Fibroblast of skin of left quadriceps (primary cell): ENCODE measurements at places on chromosomes 5 and 9.

GRCh38 chr9:132632413-132633129 is 37.2 kb downstream of the DDX31 start:
- DNase-seq = no peak

GRCh38 chr9:88651682-88652633 is 117.0 kb downstream of the NXNL2 start:
- DNase-seq = peak; percentile 94

DNA sequence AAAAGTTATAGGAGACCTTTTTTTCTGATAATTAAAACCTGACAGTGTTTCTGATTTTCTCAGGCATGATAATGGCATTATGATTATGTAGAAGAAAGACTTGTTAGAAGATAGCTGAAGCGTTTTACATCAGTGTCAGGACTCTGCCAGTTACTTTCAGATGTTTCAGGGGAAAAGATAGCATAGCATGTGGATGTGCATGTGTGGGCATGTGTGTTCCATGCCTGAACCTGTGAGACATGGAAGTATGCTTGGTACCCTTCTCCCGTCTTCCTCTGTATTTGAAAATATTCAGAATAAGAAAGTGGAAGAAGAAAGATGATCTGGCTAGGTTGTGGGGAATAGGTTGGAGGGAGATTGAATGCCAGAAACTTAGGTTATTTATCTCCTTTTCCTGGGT is 113.1 kb upstream of the PCAT7 start:
- no peak for DNase-seq

DNA sequence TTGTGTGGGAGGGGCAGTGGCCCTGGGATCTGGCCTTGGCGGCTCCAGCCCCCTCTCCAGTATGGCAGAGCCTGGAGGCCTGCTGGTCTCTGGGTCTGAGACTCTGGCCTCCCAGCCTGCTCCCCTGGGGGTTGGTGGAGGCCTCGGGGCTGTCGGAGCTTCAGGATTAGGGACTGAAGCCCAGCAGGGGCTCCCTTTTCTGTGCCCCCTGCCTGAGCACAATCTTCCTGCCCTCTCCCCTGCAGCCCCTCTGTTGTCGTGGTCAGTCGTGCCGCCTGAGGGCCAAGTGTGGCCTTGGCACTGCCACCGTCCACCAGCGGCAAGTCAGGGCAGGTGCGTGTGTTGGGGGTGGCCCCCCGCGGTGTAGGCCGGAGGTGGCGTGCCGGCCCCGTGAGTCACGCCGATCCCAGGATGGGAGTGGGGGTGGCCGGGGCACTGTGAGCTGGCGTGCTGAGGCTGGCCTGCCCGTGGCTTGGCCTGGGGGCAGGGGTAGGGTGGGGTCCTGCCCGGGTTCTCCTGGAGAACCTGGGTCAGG is 53.6 kb downstream of the RXRA start:
- no peak for DNase-seq

- DNase-seq = peak; percentile 61
Measured at GRCh38 chr9:121399883-121400607, 30.0 kb upstream of the STOM start.

DNA sequence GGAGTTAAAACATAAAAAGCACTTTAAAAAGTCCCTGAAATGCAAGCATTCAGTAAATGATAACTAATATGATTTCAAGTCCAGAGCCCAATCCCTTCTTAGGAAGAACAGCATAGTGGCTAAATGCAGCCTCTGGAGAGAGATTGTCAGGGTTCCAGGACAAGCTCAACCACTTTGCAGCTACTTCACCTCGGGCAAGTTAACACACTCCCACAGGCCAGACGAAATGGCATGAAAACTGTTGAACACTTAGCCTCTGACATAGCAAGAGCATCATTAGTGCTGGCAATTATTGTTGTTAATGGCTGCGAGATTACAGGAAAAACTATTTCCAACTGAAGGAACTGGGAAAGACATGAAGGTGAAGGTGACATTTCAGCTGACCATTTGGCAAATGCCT is 205.8 kb downstream of the GRIA1 start:
- DNase-seq = no peak

DNA sequence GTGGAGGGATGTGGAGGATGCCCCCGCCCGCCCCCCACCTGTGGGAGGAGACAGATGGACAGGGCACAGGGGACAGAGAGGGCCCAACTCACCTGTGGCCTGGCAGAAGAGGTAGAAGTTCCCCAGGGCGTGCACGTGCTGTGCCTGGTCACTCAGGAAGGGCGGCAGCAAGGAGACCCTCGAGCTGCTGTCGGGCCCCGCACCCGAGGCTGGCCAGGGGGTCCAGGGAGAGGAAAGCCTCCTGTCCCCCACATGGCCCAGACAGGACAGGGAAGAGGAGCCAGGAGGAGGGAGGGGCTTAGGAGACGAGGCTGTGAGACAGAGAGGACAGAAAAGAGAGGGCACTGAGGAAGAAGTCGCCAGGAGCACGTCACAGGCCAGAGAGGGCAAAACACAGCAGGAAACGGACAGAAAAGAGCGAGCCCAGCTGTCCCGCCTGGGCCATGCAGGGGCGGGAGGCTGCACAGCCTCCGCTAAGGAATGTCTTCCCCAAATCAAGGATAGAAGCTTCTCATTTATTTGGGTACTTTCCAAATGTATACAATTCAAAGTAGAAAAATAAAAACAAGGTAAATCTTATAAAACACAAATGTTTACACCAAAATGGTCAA is 58.5 kb downstream of the SECISBP2 start:
- DNase-seq = no peak

DNA sequence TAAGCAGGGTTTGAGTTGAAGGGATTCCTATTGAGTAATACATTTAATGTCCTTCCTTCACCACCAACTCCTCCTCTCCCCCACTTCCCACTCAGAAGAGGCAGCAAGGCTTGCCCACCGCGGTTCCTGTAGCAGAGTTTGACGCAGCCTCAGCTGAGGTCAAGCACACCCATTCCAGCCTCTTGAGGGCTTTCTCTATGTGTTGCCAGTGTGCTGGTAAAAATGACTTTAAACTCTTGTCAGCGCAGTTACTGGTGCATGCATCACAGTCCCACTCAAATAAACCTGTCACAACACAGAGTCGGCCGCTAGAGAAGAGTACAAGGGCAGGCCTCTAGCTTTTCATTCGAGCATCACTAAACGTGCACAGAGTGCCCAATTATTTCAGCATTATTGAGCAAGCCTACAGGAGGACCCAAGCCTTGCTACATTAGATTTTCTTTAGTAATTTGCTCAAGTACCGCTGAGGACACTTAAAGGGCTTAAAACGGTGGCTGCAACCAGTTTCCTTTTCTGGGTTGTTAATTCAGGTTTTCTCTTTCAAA is 79.6 kb downstream of the TLE4 start:
- DNase-seq = no peak

GRCh38 chr9:26310294-26310693 is 582.3 kb downstream of the CAAP1 start:
- DNase-seq = no peak
